ENCODE measurements at places on chromosomes 3 and 15.

DNA sequence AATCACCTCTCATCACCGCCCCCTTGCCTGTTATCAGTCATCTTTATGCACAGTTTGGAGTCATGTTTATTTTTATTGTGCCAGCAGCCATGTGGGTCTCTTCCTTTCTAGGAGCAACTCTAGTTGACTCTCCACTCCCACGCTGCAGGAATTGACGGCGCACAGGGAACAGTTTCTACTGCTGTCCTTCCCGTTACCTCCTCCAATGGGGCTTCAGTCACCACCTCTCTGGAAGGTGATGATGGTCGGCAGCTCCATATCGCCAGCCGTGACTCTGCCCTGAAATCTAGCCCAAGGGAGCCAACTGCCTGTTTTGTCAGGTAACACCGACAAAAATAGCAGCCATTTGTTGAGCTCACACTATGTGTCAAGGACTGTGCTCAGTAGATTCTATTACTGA lies 35.6 kb upstream of the FAM107A start:
- no peak for DNase-seq

GRCh38 chr3:13420045-13420830 lies at the start of gene NUP210:
Gene NUP210, minus strand, starts transcription at chr3:13420322. Its CDS starts 96 bp downstream, at chr3:13420226.
- DNase-seq = no peak

GRCh38 chr3:81218023-81218422 lies 543.4 kb downstream of the GBE1 start:
- DNase-seq = no peak

- DNase-seq = no peak
These were observed 58.6 kb upstream of the CA12 start for GRCh38 chr15:63440265-63440648.

GRCh38 chr3:197337656-197338055 lies 39.2 kb upstream of the DLG1 start:
- no peak for DNase-seq

GRCh38 chr15:48427479-48427878 lies 96.2 kb downstream of the DUT start:
- no peak for DNase-seq

GRCh38 chr15:48119277-48119676 lies 1.5 kb upstream of the SLC24A5 start:
- DNase-seq = no peak

DNA sequence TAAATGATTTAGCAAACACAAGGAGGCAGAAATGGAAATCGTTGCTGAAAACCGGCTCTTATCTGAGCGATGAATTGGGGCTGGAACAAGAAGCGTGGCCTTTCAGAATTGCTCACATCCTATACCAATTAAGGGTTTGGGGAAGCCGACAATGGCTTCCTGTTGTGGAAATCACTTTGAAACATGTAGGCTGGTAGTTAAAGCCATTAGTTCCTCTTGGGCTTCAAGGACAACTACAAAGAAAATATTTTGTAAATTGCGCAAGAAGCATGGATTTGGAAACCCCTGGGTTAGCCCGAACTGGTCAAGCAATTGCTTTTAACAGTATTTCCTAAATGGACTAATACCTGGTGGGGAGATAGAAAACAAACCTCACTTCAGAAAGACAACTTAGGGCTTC lies 182.4 kb downstream of the ADAMTS9 start:
- DNase-seq = no peak
